ENCODE measurements at places on chromosomes 1 and 21.

- DNase-seq, result no peak
Measured at GRCh38 chr1:48924099-48924498, 147.4 kb upstream of the BEND5 start.

DNA sequence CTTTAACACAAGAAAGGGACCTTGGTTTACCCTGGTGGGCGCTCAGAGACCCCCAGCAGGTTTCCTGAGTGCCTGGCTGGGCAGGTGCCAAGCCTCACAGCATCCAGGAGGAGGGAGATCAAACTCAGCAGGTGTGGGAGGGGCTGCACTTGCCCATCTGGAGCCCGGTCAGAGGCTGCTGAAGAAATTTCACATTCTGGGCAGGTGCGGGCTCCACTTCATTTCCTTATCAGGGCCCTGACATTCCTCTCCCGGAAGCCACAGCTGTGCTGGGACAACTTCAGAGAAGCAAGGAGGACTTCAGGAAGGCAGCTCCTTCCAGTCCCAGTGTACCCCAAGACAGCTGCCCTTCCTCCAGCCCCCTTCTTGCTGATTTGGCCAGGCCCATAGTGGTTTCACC lies 82.9 kb downstream of the ITPKB start:
- peak; percentile 41 for DNase-seq

DNA sequence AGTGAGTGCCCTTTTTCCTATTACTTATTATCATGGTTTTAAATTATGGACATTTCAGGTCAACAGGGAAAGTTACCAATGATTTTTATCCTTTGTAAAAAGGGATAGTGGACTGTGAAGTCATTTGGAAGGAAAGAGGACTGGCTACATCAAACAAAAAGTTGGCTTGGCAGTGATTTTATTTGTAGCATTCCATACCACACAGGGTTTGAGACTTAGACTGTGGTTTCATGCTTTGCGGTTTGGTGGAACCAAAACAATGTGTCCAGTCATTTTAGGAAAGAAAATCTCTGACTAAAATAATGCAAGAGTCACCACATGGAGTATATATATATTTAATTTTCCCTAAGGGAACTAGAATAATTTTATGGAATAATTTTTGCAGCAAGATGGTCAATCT lies 239.5 kb downstream of the HMCN1 start:
- DNase-seq, result no peak

GRCh38 chr1:155044812-155045657 lies 6.1 kb upstream of the ADAM15 start:
- DNase-seq, result no peak

DNA sequence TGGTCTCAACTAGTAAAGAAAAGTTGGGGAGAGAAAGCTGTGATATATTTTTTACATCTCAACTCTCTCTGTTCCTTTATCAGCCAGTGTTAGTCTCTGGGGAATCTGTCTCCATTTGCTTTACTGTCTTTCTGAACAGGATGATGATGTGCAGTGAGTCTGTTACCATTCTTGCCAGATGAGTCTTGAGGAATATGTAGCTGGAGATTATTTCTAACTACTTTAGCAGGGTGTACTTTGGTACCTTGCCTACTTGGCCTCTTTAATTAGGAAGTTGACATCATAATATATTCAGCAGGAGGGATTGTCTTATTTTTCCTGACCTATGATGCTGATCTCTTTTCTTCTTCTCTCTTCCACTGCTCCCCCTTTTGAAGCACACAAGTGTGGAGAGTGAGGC lies 15.7 kb upstream of the HAX1 start:
- no peak for DNase-seq

DNA sequence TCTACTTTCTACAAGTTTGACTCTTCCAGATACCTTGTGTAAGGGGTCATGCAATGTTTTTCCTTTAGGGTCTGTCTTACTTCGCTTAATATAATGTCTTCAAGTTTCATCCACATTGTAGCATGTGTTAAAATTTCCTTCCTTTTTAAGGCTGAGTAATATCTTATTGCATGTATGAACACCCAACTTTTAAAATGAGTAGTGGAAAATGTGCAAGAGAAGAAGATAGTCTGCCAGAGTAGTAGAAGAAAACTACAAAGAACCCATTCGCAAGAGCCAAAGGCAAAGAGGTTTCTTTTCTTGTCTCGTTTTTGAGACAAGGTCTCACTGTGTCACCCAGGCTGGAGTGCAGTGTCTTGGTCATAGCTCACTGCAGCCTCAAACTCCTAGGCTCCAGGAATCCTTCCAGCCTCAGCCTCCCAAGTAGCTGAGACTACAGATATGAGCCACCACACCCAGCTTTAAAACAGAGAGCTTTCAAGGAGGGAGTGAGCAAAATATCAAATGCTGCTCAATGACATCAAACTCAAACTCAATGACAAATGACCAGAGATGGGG lies 9.4 kb downstream of the IL23R start:
- DNase-seq, result no peak

DNA sequence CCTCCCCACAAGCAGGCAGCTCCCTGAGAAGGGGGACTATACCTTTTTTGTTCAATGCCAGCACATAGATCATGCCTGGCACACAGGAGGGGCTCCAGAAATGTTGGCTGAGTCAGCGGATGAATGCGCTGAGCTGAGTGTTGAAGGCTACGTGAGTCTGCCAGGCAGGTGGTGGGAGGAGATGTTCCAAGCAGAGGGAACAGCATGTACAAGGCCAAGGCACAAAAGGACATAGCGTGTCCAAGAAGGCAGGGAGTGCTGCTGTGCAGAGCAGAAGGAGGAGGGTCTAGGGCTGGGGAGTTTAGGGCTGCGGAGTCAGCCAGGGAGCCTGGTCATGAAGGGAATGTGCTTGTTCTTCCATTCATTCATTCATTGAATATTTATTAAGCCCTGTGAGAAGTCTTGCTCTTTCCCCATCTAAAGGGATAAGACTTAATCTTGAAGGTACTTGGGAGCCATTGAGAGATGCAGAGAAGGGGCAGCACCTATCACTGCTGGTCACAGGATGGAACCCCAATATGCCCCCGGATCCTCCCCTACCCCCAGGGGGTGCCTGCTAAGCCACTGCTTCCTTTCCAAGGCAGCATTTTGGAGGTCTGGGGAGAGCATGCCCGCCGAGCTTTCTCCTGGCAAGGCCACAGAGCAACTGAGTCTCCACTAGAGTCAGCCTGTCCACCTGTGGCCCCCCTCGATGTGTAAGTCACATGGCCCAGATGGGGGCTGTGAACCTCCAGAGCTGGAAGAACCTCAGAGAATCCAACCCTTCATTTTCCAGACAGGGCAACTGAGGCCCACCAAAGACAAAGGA lies 31.2 kb upstream of the LAPTM5 start:
- no peak for DNase-seq
